SK-N-SH (cell line): ENCODE measurements at places on chromosomes 6 and 20.

GRCh38 chr6:31815025-31815838 is at the start of the genes HSPA1A and HSPA1L:
TSS of gene HSPA1A (plus strand) at chr6:31815543. CDS start at chr6:31815757, 214 bp downstream.
TSS of gene HSPA1L (minus strand) at chr6:31815283. CDS start at chr6:31811972, 3,311 bp downstream.
- DNase-seq = peak; percentile 94

- DNase-seq = no peak
Observed at GRCh38 chr6:157150076-157150475, 173.2 kb downstream of the TMEM242 start.

DNA sequence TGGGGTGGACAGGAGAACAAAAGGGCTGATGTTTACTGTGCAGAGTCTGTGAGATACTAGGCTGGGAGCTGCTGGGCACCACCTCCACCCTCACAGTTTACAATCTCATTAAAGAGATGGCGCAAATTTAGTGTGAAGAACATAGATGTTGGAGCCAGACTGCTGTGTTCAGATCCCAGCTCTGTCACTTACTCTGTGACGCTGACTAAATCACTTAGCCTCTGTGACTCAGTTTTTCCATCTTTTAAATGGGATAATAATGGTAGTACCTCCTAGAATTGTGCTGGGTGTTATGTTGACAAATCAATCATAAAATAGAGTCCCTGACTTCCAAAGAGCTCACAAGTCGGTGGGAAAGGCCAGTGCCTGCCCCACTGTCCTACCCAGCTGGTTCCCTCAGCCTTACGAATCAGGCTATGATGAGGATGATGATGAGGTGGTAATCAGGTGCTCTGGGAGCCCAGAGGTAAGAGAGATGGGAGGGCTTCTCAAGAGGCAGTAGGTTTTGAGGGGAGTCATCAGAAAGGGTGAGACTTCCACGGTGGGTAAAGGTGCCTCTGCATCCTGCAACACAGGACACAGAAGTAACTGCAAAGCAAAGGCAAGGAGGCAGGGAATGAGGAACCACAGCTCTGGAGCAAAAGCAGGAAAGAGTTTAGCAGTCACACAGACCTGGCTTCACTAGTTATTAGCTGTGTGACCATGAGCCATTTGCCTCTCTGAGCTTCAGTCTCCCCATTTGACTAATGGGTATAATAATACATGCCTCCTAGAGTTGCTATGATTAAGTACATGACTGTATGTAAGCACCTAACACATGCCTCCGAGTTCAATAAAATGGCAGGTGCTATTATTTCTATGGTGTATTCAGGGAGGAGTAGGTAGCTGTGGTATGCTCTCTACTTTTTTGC is 8.9 kb downstream of the FYN start:
- no peak for DNase-seq

DNA sequence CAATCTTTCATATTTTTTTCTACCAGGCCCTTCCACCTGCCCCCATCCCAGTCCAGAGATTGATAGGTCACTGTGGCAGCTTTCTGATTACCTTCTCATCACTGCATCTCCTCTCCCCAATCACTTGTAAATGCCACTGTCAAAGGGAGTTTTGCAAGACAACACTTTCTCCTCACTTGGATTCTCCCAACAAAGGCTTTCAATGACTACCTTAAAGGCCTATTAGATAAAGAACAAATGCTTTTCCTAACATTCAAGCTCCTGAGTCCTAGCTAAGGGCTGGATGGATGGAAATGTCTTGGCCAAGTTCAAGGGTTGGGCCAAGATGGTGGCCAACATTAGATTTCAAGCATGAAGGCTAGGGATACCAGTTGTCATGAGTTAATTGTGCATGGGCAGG is 55.3 kb downstream of the UNC5CL start:
- DNase-seq = no peak

DNA sequence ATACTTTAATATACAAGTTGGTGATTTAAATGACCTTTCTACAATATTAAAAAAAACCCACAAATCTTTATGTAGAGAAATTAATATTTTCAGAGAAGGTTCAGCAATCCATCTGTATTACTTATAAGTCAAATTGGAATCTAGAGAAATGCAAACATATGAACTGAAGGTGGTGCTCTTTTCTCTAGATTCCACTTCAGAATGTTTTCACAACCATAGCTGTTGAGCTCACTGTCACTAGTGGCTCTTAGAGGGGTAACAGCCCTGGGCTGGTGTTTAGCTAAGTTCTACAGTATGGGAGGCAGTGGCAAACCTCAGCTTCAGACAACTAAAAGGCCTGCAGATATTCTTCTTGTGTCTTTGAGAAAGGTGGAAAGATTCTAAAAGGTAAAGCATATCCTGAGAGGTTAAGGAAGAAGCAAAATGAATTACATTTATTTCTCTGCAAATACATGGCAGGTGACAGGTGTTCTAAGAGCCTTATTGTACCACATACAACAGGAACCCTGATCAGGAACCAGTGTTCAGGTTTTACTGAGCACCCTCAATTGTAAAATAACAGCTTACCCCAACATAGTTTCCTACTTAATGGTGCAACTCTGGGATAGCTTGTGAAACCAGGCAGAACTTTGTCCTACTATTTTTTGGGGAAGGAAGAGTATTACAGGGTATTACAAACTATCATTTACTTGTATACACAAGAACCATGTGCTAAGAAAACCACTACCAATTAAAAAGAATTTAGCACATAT is 56.6 kb upstream of the SAMHD1 start:
- peak; percentile 28 for DNase-seq

DNA sequence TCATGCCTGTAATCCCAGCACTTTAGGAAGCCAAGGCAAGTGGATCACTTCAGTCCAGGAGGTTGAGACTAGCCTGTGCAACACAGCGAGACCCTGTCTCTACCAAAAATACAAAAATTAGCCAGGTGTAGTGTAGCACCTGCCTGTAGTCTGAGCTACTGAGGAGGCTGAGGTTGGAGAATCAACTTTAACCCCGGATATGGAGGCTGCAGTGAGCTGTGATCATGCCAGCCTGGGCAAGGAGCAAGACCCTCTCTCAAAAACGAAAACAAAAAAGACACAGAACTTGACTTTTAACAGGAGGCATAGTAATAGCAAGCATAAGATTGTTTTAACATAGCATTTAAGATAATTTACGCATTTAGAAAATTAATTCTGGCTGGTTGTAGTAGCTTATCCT is 32.5 kb downstream of the MYB start:
- DNase-seq = no peak

GRCh38 chr20:23356203-23356602 is 5.6 kb downstream of the NXT1 start:
- DNase-seq = no peak

DNA sequence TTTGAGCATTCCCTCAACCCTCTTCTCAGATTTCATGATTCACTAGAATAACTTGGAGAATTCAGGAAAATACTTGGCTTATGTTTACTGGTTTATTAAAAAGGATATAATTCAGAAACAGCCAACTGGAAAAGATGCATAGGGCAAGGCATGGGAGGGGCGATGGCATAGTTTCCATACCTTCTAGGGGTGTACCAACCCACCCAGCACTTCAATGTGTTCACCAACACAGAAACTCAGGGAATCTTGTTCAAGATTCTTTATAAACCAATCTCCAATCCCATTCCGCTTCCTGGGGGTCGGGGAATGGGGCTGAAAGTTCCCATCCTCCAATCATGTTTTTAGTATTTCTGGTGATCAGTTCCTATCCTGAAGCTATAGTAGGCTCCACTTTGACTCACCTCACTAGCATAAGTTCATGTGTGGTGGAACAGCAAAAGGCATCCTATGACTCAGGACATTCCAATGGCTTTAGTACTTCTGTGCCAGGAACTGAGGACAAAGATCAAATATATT is 164.4 kb downstream of the SIM1 start:
- no peak for DNase-seq

DNA sequence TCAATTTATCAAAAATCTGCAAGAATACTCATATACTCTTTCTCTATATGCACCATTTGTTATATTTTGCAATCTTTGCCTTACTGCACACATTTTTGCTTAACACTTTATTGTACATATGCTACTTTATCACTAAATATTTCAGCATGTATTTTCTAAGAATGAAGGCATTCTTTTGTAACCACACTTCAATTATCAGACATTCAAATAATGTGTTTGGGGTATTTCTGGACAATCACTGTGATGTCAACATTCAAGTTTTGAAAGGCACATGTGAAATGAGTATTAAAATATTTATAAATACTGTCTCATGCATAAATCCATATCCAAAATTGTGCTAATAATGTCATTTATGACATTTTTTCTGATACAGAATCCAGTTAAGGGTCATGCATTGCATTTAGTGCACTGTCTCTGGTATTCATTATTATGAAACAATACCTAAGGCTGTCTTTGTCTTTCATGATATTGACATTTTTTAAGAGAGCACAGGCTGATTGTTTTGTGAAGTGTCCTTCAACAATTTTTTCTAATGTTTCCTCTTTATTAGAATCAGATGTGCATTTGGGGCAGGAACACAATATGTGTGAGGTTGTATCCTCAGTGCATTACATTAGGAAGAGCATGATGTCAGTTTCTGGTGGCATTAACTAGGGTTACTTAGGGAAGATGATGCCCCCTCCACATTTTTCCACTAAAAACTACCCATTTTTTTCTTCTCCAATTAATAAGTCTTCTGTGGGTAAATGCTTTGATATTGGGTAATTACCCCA is 105.7 kb downstream of the MTFR2 start:
- no peak for DNase-seq

DNA sequence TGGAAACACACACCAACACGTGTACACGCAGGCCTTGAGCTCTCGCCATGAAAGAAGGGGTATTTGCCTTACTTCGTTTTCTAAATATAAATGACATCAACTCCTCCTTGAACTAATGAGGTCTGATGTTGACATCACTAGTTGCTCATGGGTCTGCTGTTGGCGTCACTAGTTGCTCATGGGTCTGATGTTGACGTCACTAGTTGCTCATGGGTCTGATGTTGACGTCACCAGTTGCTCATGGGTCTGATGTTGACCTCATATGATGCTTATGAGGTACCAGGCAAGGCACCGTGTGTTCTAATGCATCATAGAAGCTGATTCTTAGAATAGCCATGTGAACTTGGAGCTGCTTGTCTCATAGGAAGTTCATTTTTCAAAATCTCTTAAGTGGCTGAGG is 116.5 kb downstream of the SMOC2 start:
- DNase-seq = no peak

- DNase-seq = no peak
Observed at GRCh38 chr6:157188213-157188612, 135.1 kb downstream of the TMEM242 start.

GRCh38 chr6:166056637-166057036 is 111.0 kb downstream of the TBXT start:
- DNase-seq = no peak

DNA sequence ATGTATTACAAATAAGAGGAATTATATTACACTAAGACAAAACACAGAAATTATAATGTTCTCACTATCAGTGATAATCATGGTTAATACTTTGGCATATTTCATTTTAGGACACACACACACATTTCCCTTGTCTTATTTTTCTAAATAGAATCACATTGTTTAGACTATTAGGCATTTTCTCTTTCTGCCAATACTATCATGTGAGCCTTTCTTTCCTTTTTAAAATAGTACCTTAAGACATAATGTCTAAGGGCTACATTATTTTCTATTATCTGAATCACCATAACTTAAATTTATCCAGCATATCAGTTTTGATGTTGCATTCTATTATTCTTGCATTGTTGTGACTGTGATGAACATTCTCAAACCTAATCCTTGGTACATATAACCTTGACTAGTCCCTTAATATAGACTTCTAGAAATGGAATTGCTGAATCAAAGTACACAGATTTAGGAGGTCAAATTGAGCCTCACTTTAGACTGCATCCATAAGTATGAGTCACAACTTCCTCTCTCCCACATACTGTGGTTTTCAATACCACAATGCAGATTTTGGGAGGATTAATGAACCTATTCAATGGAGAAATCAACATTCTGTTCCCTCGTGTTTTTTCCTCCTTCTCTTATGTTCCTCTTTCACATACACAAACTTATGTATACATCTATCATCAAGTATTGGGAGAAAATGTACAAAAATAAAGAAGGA is 212.6 kb downstream of the MOXD1 start:
- no peak for DNase-seq

DNA sequence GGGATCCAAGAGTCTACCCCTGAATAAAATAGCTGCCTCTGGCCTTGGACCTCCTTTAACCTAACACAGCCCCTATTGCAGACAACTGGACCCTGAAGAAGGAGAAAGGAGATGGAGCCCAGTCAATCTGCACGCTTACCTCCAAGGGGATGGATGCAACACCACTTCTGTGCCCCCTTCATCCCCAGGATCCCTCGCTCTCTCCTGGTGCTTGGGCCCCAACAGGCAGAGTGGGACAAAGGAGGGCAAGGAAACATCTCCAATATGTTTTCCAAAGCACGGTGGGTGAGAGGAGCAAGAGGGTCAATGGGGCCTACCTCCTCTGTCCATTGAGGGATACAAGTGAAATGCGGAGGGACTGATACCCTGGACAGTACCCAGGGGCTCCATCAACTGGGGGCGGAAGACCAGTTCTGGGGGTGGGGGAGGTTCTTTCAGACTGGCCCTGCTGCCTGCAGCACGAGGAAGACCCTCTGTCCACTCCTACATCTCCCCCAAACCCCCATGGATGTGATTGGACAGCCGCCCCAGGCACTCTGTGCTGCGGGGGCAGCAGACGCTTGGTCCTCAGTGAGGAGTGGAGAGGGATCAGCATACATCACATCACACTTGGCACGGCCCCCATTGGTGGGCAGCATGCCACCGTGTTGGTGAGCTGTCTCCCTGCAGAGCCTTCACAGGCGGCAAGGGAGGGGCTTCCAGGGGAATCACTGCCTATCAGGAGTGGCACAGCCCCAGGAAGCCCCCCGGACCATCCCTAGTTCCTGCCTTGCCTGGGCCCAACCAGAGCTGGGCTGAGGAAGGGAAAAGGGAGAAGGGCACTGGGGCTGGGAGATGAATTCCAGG is 70.6 kb downstream of the MRPL14 start:
- peak; percentile 83 for DNase-seq

GRCh38 chr6:104548297-104548696 is 311.4 kb downstream of the HACE1 start:
- no peak for DNase-seq

DNA sequence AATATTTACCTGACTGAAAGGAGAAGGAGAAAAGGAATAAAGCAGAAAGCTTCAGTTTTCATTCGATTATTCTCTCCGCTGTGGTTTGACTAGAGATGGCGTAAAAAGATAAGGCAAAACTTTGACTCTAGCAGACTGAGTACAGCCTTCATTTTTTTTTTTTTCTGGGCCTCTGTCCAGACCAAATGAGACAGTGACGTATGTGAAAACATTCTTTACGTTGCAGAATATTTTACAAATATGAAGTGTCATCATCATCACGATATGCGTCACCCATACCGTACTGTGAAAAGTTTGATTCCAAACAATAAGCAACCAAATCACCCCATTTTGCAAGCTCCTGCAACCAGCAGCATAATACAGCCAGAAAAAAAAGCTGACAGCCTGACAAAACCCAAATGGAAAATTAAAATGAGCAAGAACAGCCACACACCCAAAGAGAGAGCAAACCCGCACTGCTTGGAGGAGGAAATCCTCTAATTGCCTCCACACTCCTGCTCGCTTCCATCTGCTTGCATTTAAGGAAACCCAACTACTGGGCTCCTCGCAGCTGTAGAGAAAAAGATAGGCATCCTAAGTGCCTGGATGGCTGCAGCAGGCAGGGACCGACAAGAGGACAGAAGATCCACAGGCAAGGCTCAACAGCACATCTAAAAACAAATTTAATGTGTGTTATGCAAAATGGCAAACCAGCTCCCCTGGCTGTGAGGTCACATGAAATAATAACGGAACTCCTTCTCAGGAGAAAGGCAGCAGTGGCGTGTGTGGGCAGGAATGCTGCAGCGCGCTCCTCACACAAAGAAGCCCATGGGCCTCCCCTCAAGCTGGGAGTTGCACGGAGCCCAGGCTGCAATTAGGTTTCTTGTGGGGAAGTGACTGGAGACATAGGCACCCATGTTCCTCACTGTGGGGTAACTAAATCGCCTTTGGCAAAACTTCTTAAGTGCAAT is 113.1 kb downstream of the FYN start:
- peak; percentile 65 for DNase-seq
